ENCODE measurements at places on chromosomes 2 and 18. TPM values are rescaled to one million over a fixed set of nuclear protein-coding genes. Genes with fewer than 3 reads are reported as not detected.

The TMEM18 gene
- total RNA-seq = 16.2 TPM

The ID2 gene
- total RNA-seq = 668 TPM

The G6PC2 gene
- total RNA-seq = not detected

The PRKAG3 gene
- not detected for total RNA-seq

The TTC32 gene
- not detected for total RNA-seq

The DTNA gene
- total RNA-seq = 14.5 TPM

The PSD4 gene
- total RNA-seq = 6.1 TPM

The RPRM gene
- not detected for total RNA-seq

The DIPK1C gene
- total RNA-seq = not detected

The AQP12A gene
- not detected for total RNA-seq

The GPR35 gene
- total RNA-seq = 0.25 TPM
